NCI-H1417 (cell line): ENCODE measurements at places on chromosomes 7 and 10.
A peak's percentile ranks its signal among the peaks of the same experiment; 100 is the strongest.

DNA sequence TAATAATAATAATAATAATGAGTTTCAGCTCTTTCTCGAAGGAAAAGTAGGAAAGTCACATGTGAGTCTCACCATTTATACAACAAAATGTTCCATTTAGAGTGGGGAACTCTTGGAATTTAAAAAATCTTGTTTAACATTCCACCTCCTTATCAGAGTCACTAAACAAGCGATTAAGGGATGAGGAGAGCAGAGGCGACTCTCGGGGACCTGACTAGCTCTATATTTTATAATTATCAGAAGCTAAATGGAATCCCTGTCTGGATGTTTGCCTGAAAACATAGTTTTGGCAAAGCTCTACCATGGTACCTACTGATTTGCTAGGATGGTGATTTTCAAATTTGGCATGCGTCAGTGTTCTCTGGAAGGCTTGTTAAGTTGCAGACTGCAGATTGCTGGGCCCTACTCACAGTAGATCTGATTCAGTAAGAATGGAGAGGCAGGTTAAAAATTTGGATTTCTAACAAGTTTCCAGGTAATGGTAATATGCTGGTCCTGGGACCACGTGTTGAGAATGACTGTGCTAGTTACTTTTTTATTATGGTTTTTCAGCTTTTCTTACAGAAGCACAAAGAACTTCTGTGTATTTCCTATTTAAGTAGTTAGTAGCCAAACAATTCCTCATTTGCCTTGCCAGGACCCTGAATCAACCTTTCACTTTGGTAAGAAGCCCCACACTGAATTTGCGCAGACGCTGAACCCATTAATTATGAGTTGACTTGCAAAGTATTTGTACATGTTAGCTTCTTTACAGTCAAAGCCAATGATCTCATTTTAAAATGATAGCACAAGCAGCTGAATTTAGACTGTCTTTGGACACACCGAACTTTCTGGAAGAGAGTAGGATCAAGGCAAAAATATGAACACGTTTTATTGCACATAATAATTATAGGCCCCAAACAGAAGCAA, 39.5 kb downstream of the CPED1 start:
- DNase-seq, result no peak

DNA sequence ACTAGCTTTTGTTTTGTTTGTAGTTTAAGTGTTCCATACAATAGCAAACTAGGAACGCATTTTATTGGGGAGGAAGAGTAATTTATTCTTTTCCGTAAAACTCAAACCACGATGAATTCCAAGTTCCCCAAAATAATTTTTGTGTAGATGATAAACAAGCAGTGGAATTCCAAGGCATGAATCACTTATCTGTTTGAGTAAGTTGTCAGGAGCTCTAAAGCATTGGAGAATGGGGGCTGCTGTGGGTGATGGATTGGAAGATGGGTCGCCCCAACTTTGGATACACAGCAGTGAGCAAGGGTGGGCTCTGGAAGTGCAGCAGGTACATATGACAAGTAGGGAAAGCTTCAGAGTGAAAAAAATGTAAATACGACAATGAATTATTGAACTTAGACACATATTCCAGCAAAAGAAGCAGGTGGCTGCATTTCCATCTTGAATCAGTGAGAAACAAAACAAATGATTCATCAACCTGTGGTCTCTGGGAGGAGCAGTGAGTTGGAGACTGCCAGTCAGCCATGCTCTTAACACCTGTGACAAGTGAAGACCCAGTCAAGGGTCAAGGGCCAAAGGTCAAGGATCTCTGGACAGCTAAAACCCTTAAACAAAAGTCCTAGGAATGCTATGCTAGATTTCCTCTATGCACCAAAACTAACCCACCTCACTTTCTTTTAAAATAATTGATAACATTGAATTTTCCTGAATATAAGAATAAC, 34.2 kb upstream of the ADRB1 start:
- no peak for DNase-seq

DNA sequence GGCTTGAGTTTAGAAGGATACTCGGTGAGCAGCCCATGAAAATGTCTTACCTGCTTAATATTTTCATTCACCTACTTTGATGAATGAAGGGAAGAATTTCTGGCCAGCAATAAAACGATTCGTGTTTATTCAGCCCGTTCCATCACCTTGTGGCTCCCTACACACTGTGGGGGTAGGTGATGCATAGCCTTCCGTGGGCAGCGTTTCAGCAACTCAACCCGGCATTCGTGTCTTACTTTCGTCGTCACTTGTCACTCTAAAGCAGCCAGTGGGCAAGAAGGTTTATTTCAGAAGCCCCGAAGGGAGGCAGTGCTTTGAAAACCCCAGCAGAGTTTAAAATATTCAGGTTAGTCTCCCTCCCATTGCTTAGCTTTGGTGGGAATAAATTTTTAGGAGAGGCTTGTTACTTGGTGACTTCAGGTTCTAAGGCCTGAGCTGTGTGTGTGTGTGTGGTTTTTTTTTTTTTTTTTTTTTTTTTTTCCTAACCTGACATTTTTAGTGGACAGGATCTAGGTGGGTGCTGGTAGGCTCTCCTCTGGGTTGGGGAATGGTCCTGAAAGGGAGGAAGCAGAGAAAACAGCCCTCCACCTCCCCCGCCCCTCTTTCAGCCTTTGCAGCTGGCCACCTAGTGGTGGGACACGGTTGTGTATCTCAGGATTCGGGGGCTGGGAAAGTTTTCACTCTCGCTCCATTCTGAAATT, 1.8 kb downstream of the GRK5 start:
- peak; percentile 29 for DNase-seq

GRCh38 chr10:50566150-50566549, 57.6 kb downstream of the SGMS1 start:
- DNase-seq, result no peak

- DNase-seq, result no peak
These were observed 215.3 kb upstream of the RHOBTB1 start for GRCh38 chr10:61159253-61159652.

DNA sequence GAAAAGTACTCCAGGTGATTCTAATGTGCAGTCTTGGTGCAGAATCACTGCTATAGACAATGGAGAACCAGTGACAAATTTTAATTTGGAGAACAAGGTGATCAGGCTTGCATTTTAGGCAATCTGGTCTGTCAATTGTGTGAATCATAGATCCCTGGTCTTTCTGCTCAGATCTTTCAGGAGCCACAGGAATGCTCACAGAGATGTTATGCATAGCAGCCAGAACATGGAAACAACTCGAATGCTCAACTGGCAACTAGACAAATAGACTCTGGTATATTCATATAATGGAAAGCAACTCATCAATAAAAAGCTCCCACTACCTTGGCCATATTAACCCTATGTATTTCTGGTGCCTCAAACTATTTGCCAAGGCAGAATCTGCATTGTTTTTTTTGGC, 209.1 kb downstream of the PHF14 start:
- DNase-seq, result no peak

DNA sequence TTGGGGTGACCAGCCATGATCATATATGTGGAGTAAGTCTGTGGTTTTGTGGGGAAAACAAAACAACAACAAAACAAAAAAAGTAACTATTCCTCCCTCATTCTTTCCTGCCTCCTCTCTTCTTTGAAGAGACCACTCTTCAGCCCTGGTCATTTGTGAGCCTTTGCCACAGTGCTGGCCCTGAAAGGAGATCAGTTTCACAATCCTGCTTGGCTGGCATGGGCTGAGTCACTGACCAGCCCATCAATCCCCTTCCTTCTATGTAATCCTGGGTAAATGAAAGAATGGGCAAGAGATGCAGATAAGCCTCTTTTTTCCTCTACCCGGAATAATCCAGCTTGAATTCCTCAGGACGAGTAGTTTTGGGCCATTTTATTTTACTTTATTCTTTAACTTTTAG, 13.6 kb downstream of the CSTF2T start:
- DNase-seq, result no peak

GRCh38 chr7:133975130-133975529, 152.0 kb upstream of the LRGUK start:
- no peak for DNase-seq
